ENCODE measurements at places on chromosomes 2 and 18.

GRCh38 chr2:96856776-96857666 is 795 bp downstream of the ANKRD39 start:
- DNase-seq = no peak

DNA sequence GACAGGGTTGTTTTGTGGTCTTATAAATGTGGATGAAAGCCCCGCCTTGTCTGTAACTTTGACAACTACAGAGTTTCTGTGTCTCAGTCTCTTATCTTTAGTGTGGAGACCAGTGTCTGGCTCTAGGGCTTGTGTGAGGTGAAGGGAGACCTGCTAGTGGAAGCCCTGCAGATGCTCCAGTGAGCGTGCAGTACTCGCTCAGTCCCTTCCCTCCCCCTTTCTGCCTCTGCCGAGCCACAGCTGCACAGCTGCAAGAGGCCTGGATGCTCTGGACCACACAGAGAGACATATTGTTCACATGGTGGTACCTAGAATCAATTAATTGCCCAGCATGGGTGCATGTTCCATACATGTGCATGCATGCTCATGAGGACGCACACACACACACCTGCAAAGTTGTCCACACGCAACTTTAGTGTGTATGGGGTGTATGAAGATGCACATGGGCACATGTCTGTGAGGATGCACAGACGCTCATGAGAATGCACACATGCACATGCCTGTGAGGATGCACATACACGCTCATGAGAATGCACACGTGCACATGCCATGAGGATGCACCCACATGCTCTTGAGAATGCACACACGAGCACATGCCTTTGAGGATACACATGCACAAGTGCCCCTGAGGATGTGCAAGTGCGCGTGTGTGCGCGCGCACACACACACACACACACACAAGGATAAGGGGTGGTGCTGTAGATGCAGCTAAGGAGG is 282.1 kb upstream of the HS6ST1 start:
- DNase-seq = no peak

- no peak for DNase-seq
Measured at GRCh38 chr18:10094655-10095054, 180.8 kb downstream of the VAPA start.

- no peak for DNase-seq
Measured at GRCh38 chr18:13799396-13799795, 24.6 kb upstream of the MC5R start.

- no peak for DNase-seq
Measured at GRCh38 chr2:222920657-222921186, 59.9 kb downstream of the ACSL3 start.

GRCh38 chr2:214960677-214961076 is 151.2 kb upstream of the BARD1 start:
- DNase-seq = no peak

DNA sequence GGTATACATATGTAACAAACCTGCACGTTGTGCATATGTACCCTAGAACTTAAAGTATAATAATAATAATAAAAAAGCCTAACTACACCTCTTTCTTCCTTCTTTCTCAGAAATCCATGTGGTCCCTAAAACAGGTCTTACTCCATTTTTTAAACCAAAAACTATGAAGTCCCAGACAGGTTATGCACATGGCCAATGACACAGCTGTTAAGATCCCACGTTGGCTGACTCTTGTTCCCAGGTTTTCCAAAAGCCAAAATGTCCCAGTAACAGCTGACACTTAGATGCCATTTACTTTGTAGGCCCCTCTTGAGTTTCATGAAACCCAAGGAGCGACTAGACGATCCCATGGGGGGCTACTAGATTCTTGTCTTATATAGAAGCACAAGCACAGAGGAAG is 97.0 kb downstream of the KCNF1 start:
- no peak for DNase-seq

GRCh38 chr2:231057590-231057989 is 923 bp downstream of the PSMD1 start:
- DNase-seq = no peak

- DNase-seq = no peak
Measured at GRCh38 chr2:203787979-203788378, 79.6 kb upstream of the CTLA4 start.

- DNase-seq = no peak
Measured at GRCh38 chr2:186991766-186992417, 142.9 kb upstream of the ZSWIM2 start.

- no peak for DNase-seq
Measured at GRCh38 chr18:42185486-42185885, 230.5 kb downstream of the PIK3C3 start.

- DNase-seq = no peak
Measured at GRCh38 chr2:234199996-234200395, 149.5 kb downstream of the SPP2 start.

GRCh38 chr2:64808092-64808491 is 154.4 kb upstream of the SERTAD2 start:
- no peak for DNase-seq

- DNase-seq = no peak
Measured at GRCh38 chr2:9778012-9778411, 65.3 kb upstream of the TAF1B start.

GRCh38 chr18:64099244-64099643 is 49.6 kb downstream of the LINC00305 start:
- DNase-seq = no peak

DNA sequence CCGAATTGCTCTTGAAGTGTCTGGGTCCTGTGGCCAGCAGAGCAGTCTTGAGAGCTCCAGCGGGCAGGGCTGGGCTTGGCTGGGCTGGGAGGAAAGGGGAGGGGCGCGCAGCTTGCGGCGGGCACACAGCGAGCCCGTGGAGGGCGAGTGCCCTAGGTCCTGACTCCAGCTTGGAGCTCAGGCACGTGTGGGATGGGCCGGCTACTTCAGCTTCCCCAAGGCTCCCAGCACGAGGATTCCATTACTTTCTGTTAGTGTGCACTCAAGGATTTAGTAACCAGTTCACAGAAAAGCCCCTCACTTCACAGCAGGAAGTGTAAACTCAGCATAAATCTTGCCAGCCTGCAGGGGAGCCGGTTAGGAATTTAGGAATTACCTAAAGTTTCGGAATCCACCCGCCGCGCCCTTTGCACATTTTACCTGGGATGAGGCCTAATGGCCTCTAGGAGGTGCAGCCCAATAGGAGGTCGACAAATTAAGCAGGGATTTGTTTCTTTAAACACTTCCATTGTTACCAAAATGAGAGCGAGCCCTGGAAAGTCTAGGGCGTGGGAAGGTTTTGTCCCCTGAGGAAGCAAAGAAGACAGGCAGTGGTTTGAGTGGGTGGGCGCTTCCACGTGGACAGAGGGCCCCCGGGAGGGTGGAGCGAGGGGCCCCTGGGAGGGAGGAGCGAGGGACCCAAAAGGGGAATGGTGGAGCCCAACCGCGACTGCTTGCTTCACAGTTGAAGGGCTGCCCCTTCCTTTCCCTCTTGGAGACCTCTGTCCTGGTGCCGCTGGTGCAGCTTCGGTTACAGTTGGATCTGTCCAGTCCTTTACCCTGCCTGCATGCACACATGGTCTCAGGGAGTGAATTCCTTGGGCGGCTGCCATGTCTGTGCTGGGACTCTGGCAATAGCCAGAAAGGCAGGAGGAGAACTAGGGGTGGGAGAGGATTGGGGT is 93.3 kb downstream of the CTAGE1 start:
- no peak for DNase-seq

DNA sequence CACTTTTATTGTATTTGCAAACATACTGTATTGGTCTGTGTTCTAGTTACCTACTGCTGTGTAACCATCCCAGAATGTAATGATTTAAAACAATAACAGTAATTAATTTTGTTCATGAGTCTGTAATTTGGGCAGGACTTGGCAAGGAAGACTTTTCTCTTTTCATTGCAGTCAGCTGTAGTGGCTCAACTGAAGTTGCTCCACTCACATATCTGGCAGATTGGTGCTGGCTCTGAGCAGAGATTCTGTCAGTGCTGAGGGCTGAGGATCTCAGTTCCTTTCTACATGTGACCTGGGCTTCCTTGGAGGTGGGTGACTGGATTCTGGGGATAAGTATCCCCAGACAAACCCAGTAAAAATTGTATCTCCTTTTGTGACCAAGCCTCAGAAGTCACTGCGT is 26.6 kb downstream of the PTPN4 start:
- DNase-seq = no peak

GRCh38 chr2:205245001-205245400 is 437.3 kb upstream of the NRP2 start:
- DNase-seq = no peak

DNA sequence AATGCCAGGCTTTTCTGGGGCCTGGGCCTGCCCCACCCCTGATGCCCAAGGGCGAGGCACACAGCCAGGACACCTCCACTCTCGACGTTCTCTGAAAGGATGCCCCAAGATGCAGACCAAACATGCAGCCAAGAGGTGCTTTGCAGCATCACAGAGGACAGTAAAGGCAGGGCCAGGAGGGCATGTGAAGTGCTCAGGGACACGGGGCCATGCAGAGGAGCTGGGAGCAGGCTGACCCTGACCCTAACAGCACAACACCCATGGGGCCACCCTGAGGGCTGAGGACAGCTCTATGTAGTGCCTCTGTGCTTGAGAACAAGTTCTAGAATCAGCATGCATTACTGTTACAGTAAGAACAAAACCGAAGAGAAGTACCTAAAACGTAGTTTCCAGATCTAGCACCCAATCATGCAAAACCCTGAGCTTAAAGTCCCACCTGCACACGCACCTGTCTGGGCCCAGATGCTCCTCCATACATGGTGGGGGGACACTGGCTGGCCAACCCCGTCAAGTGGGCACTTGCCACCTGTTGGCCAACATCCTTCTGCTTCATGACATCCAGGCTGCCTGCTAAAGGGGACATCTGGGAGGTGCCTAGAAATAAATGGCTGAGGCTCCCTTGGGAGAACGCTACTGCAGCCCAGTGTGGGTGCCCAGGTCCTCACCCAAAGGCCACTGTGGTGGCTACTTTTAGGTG is 15.4 kb downstream of the HS6ST1 start:
- no peak for DNase-seq

Data from activated T-helper 9 cell treated with anti-CD3 and anti-CD28 coated beads, Interleukin-2, amount 50 U/mL, for 16 hours (primary cell).